ENCODE measurements at places on chromosomes 6 and 20.

DNA sequence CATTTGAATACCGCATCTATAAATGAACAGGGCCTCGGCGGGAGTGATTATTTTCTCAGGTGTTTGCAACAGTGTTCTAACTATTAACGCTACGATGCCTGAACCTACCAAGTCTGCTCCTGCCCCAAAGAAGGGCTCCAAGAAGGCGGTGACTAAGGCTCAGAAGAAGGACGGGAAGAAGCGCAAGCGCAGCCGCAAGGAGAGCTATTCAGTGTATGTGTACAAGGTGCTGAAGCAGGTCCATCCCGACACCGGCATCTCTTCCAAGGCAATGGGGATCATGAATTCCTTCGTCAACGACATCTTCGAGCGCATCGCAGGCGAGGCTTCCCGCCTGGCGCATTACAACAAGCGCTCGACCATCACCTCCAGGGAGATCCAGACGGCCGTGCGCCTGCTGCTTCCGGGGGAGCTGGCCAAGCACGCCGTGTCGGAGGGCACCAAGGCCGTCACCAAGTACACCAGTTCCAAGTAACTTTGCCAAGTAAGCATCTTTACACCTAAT is 70.9 kb downstream of the HFE start:
- DNase-seq, result no peak

GRCh38 chr6:1027795-1028569 is 283.9 kb upstream of the FOXQ1 start:
- DNase-seq, result no peak

- DNase-seq, result no peak
These were observed 187.8 kb downstream of the SASH1 start for GRCh38 chr6:148530394-148530953.

DNA sequence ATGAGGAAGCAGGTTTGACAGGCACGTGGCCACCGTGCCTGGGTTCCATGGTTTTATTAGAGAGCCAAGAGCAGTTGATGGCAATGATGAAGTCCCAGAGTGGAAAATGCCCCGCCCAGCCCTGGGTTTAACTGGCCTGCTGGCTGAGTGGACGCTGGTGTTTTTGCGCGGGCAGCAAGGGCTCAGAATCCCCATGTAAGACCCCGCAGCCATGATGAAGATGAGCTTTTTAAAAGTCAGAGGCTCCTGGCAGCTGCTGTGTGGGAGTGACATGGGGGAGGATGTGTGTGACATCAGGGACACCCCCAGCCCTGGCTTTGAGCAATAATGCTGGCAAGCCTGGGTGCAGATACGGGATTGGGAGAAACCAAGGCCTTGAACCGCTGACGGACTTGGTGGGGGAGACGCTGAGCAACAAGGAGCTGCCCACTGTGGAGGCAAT is 33.0 kb upstream of the SLCO4A1 start:
- no peak for DNase-seq

- no peak for DNase-seq
These were observed 101.1 kb upstream of the LRFN2 start for GRCh38 chr6:40688214-40688761.
